Activated naive CD8-positive, alpha-beta T cell treated with anti-CD3 and anti-CD28 coated beads, Interleukin-2, amount 50 U/mL, for 16 hours (primary cell): ENCODE measurements at places on chromosomes 3 and 15.

- no peak for DNase-seq
Measured at GRCh38 chr3:23330568-23330967, 127.4 kb downstream of the UBE2E2 start.

DNA sequence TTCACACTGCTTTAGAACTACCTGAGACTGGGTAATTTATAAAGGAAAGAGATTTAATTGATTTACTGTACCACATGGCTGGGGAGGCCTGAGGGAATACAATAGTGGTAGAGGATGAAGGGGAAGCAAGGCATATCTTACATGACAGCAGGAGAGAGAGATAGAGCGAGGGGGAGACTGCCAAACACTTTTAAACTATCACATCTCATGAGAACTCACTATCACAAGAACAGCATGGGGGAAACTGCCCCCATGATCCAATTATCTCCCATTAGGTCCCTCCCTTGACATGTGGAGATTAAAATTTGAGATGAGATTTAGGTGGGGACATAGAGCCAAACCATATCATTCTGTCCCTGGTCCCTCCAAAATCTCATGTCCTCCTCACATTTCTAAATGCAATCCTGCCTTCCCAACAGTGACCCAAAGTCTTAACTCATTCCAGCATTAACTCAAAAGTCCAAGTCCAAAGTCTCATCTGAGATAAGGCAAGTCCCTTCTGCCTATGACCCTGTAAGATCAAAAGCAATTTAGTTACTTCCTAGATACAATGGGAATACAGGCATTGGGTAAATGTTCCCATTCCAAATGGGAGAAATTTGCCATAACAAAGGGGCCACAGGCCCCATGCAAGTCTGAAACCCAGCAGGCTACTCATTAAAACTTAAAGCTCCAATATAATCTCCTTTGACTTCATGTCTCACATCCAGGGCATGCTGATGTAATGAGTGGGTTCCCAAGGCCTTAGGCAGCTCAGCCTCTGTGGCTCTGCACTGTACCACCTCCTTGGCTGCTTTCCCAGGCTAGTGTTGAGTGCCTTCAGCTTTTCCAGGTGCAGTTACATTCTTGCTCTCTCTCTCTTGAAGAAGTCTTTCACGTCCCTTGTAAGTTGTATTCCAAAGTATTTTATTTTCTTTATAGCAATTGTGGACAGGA is 481.7 kb upstream of the TGFBR2 start:
- DNase-seq: no peak

- no peak for DNase-seq
Measured at GRCh38 chr3:128273109-128273840, 120.0 kb downstream of the EEFSEC start.

DNA sequence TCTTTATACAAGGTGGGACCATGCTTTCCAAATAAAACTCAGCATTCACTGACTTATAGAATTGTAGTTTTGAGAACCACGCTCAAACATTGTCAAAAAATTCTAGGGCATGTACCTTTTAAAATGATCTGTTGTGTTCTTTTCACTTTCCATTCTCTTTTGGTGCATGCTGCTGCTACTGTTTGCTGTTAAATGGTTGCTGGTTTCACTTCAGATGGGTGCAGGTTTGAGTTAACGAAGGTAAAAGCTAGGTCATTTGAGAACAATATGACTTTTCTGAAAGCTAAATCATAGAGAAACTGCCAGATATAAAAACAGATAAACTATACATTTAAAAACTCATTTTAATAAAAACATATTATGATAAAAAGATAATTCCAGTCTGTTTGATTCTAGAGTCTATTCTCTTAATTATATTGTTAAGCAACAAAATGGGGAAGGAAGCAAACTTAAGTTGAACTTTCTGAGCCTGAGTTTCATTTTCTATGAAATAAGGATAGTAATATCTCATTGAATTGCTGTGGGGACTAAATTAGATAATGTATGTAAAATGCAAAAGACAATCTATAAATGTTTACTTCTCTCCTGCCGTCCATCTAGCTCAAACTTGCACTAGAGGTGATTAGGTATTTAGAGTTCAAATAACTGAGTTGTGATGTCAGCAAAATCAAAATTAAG is 82.4 kb downstream of the OXSM start:
- DNase-seq: no peak

DNA sequence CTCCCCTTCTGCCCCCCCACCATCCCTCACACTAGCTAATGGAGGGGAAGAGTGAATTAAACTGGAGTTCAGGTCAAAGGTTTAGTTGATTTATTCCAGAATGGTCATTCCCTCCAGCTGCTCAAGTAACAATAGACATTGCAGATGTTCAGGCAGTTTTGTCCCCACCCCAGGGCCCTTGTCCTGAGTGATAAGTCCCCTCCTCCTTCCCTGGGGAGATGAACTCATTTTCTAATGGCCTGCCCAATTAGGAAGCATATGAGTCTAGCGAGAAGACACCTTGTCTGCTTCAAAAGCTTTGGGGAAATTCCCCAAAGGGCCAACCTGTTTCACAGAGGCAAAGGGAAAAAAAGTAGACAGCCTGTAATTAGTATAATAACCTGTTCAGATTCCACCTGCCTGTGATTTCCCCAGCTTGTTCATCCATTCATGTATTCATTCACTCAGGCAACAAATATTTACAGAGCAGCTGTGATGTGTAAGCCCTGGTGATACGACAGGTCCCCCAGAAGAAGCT is 165.3 kb downstream of the SHQ1 start:
- DNase-seq: no peak

DNA sequence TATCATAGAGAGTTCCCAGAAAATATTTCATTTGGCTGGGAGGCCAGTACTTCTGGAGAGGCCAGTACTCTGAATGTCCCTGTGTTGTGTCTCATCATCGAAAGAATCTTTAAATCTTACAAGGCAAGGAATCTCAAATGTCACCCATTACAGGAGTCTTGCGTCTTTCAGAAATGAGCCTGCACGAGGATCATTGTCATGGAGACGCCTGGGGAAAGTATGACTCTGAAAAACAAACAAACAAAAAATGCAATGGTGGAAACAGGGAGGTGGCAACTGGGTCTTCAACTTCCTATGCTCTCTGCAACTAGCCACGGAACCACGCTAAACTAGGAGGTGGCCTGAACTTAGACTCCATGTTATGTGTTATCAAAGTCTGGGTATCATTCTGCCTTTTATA is 804.6 kb downstream of the EPHA3 start:
- DNase-seq: no peak

GRCh38 chr3:25171897-25172296 is 256.2 kb upstream of the RARB start:
- DNase-seq: no peak

DNA sequence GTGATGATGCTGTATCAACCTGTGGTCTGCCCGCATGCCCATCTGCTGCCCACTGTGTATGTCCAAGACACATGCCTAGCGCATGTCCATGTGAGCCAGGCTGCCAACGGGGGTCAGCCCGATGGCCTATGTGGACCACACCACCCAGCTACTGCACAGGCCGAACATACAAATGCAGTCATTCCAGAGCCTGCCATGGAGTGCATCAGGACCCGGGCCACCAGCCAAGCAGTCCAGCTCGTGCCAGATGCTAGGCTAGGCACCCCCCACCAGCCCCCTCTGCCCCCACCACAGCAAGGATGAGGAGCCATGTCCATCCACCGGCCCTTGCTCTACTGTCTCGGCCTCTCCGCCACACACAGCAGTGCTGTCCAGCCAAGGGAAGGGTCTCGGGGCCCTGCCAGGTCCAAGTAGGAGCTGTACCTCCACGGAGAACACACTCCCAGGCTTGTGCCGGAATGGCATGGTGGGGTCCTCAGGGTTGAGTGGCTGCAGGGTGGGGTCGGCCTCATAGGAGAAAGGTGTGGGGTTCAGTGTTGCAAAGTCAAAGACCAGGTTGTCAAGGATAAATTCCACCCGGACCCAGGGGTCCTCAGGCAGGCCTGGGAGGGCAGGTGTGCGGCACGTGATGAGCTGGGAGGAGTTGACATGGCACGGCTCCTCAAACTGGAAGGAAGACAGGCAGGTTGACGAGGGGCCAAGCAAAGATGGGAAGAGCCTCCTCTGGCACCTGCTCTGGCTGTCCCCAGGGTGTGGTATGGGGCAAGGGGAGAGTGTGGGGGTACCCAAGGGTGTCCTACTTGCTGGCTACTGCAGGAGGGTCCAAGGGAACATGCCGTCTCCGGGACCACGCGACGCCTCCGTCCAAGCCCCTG is 15.3 kb downstream of the PLXNB1 start:
- no peak for DNase-seq

GRCh38 chr15:25883463-25884259 is 20.5 kb upstream of the ATP10A start:
- DNase-seq: no peak

DNA sequence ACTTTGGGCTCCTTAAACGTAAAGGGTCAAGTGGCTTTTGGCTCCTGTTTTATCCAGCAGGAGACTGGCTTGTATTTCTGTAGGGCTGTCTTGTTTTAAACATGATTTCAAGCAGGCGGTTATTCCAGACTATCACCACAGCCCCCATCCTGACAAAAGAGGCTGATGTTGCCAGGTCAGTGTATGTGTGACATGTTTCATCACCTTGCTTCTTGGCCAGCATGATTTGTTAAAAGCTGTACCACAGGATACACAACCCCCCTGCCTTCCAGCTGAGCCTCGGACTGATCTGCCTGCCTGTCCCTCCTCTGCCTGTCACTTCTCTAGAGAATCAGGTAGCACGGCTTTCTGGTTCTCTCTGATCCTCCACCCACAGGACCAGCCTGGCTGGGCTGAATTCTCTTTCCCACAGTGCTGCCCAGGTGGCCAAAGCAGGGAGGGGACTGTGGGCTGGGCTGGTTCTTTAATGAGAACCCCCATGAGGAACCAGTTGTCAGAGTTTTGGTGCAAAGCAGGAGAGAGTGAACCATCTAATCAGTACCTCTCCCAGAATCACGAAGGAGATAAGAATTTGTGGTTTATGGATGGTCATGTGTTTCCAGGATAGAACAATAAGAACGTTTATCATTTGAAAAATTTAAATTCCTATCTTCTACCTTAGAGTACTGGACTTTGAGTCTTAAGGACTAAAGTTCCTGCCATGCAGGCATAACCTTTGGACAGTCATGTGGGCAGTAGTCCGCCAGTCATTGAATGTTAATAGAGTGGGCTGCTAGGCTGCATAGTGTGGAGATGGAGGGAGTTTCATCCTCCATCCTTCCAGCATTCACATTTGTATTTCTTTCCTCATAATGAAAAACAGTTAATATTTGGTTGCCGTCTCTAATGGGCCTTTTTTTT is 8.8 kb downstream of the ABHD6 start:
- no peak for DNase-seq

DNA sequence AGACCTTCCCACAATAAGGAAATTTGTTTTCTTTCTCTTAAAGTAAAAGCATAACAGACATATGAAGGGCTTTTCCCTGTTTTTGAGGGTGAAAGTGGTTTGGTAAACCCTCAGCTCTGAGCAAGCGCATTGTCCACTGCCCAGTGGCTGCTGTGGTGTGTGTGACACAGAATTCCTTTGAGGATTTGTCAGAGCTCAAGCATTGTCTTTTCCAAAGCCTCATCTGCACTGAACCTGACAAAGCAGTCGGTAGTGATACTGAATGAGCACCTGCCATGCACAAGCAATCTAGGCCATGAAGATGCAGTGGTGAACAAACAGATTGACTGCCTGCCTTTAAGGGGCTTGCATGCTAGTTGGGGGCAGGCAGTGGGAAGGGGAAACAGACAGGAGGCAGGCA is 128.3 kb downstream of the PLCL2 start:
- DNase-seq: no peak

DNA sequence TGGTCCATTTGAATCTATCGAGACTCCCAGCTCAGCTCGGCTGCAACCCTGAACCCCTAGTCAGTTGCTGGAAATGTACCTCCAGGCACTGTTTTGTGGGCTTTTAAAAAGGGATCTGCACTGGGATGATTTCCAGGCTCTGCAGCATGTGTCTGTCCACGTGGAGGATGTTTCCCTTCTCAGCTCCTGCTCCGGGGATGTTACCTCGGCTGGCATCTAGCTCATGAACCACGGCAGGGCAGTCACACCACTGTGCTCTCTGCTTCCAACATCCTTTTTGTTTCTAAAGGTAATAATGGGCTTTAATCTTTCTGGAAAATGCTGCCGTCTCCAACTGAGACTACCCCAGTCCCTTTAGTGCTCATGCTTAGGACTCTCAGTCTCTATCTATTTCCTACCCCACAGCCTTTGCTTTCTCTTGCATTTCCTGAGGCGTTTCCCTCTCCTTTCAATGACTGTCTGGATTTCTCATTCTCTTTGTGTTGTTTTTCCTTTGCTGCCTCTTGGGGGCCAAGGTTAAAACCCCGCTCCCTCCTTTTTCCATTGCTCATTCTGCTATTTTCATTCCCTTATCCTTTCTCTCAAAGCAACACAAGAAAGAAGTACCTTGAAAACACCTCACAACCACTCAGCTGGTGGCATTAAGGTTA is 42.9 kb upstream of the AKAP13 start:
- no peak for DNase-seq

DNA sequence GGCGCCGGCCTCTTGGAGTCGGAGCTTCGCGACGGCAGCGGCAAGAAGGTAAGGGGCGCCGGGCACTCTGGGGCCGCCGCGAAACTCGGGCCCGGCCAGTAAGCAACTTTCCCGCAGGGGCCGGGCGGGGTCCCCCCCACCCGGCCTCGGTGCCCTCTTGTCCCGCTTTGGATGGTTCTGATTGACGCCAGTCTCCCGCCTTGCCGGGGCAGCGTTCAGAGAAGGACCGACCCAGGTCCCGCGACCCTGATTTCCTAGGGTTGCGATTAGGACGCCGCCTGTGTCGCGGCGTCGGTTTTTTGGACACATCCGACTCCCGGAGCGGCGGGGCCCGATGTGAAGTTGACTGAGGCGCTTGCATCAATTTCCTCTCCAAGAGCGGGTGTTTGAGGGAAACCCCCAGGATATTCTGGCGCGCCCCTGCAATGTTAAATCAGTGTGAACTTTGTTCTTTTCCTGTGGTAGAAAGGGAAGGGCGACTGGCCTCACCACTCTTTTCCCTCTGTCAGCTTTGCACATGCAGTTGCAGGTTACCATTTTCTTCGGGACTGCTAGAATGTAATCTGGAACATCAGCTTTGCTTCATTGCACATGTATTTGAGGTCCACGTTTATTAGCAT is 755 bp downstream of the PDE8A start:
- DNase-seq: peak; percentile 3

DNA sequence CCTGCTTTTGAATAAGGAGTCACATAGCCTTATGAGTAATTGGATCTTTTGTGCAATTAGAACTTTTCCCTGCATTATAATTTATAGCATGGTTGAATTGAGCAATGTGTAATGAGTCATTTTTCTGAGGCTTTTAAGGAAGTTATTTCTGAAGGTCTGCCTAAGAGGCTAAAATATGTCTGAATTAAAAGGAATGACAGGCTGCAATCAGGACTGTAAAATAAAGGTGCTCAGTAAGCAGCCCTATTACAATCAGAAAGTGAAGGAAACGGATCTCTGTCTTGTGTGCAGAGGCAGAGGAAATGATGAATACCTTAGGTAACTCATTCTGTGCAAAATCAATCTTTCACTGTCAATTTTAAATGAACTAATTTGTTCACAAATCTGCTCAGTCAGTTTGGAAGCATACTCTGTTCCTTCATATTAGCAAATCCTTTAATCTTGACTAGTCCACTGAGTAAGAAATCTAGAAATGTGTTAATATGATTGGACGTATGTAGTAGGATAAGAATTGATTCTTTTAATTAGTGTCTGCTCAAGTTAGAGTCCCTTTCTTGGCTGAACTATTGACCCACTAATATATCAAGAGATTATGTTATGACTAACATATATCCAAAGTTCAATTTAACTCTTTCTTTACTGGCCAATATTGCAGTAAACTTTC is 290.1 kb downstream of the ZIC1 start:
- DNase-seq: no peak

GRCh38 chr3:150830094-150830681 is 67.2 kb upstream of the SIAH2 start:
- no peak for DNase-seq

GRCh38 chr15:31727612-31728011 is 302.7 kb upstream of the CHRNA7 start:
- no peak for DNase-seq

- no peak for DNase-seq
Measured at GRCh38 chr3:58055314-58055713, 47.1 kb downstream of the FLNB start.
